ENCODE measurements at places on chromosomes 1 and 21. TPM values are rescaled to one million over a fixed set of nuclear protein-coding genes. Genes with fewer than 3 reads are reported as not detected.

Gene CD164L2
- not detected for total RNA-seq

Gene DYRK3
- total RNA-seq: 9.7 TPM

Gene TCEA3
- 0.38 TPM for total RNA-seq

Gene CCDC27
- total RNA-seq: not detected

Gene SLC22A15
- 1.0 TPM for total RNA-seq

Gene PPIE
- total RNA-seq: 38.2 TPM

Gene TXNIP
- 0.50 TPM for total RNA-seq

Gene TMEM61
- total RNA-seq: 0.56 TPM

Gene NMNAT2
- 0.71 TPM for total RNA-seq

Gene HPDL
- total RNA-seq: 3.9 TPM

Gene GSTM1
- total RNA-seq: not detected

Gene KIF14
- total RNA-seq: 9.0 TPM

Gene HSD11B1
- 0.47 TPM for total RNA-seq

Gene CD1E
- total RNA-seq: not detected

Gene TCHHL1
- not detected for total RNA-seq

Gene CR1
- total RNA-seq: not detected

Gene CHODL
- not detected for total RNA-seq

Gene NUDT4B
- 1.2 TPM for total RNA-seq

Gene AK5
- 7.9 TPM for total RNA-seq

Gene LCE6A
- not detected for total RNA-seq

Gene EXTL1
- not detected for total RNA-seq

Gene RNF2
- 24.1 TPM for total RNA-seq

Gene SLAMF9
- 0.68 TPM for total RNA-seq

Gene CCDC181
- 0.12 TPM for total RNA-seq

Gene PBX1
- 13.5 TPM for total RNA-seq

Gene MYBPH
- not detected for total RNA-seq

Gene RIPPLY3
- 0.59 TPM for total RNA-seq

Gene KRTAP6-2
- total RNA-seq: not detected

Gene CLDN19
- total RNA-seq: not detected

Gene PEAR1
- 5.9 TPM for total RNA-seq

Gene HHIPL2
- total RNA-seq: 9.2 TPM

Gene OR2T2
- not detected for total RNA-seq

Gene MAEL
- total RNA-seq: not detected

Gene OVAAL
- total RNA-seq: 0.10 TPM

Gene GRHL3
- total RNA-seq: 0.79 TPM

Gene GJA5
- total RNA-seq: not detected

Gene LMOD1
- not detected for total RNA-seq

Gene VWA1
- 15.1 TPM for total RNA-seq

Gene AKR7A3
- 0.06 TPM for total RNA-seq

Gene PCNX2
- 9.0 TPM for total RNA-seq

Gene ZMPSTE24
- total RNA-seq: 39.5 TPM

Gene KPRP
- not detected for total RNA-seq

Gene MYOG
- total RNA-seq: not detected

Gene CYB5RL
- total RNA-seq: 3.6 TPM

Gene DMBX1
- 0.61 TPM for total RNA-seq

Gene CACNA1S
- not detected for total RNA-seq

Gene TMEM125
- total RNA-seq: not detected

Gene SPATC1L
- 0.46 TPM for total RNA-seq

Gene S100A9
- total RNA-seq: 0.46 TPM

Gene RGS13
- not detected for total RNA-seq

Gene JAM2
- total RNA-seq: not detected

Gene FBXO2
- 6.1 TPM for total RNA-seq

Gene RTCA
- total RNA-seq: 22.0 TPM
